ENCODE measurements at places on chromosomes 12 and 14. TPM values are rescaled to one million over a fixed set of nuclear protein-coding genes. Genes with fewer than 3 reads are reported as not detected.

- no peak for DNase-seq
Observed at GRCh38 chr14:45144658-45145057, 8.9 kb downstream of the FANCM start.

- no peak for DNase-seq
Observed at GRCh38 chr14:93734086-93734822, 54.0 kb downstream of the PRIMA1 start.

DNA sequence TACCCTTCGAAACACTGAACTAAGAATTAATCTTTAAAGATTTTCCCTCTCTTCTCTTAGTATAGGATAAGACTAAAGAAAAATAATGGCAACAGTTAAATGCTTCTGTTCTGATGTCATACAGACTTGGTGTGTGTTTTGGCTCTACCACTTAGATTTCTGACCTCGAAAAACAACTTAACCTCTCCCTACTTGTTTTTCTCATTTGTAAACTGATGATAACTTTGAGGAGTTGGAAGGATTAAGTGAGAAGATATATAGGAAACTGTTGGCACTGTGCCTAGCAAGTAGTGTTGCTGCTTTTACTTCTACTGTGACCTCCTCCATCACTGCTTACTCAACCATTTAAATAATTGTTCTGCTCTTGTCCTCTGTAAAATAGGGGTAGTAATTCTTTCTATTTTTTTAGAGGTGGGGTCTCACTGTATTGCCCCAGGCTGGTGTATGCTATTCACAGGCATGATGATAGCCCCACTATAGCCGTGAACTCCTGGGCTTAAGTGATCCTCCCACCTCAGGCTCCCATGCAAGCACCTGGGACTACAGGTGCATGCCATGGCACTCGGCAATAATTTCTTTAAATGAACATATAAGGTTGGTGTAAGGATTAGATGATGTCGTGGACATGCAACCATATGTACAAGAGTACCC, 22.4 kb downstream of the PALS1 start:
- no peak for DNase-seq

FBXO21 gene
- 82.4 TPM for total RNA-seq

GRCh38 chr14:86515195-86515594, 985.3 kb downstream of the FLRT2 start:
- no peak for DNase-seq

PRB2 gene
- not detected for total RNA-seq

FAM222A gene
- 18.3 TPM for total RNA-seq

- no peak for DNase-seq
Observed at GRCh38 chr12:111699-112493, 45.3 kb downstream of the IQSEC3 start.

GRCh38 chr12:59030415-59030814, 110.1 kb upstream of the LRIG3 start:
- no peak for DNase-seq

TMEM119 gene
- 7.1 TPM for total RNA-seq

RNASE7 gene
- not detected for total RNA-seq

Data from heart left ventricle (tissue), 16 donors.